ENCODE measurements at places on chromosomes 4 and X.

GRCh38 chrX:71919431-71919830 lies 8.8 kb downstream of the NHSL2 start:
- no peak for DNase-seq

DNA sequence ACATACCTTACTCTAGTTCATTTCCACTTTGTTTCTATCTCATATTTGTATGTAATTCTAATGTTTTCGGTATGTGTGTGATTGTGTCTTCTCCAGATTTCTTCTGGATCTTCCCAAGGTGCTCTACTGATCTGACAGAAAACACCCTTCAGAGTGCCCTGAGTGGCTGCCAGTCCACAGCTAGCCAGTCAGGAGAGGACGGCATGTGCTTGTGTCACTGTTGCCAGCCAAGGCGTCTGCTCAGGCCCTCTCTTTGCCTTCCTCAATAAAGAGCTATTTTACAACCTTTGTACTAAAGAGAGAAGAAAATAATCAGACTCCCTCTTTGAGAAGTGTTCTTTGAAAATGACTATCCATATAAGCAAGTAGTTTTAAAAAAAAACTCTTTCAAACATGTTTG lies 29.0 kb downstream of the CD99L2 start:
- DNase-seq = no peak

DNA sequence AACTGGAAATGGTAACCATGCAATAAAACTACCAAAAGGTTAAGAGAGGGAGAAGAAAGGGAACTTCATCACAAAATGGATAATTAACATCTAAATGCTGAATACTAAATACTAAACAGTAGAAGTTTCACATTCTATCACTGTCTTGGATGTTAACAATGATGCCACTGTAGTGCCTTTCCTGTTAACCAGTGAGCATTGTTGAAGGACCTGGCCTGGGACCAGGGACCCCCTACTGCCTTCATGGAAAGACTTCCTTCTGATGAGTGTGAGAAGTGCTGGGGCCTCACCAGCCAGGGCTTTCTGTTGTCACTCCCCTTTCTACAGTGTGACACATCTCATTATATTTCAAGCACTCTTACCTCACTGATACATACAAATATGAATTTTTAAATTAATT lies 739.3 kb upstream of the FTHL17 start:
- no peak for DNase-seq

- DNase-seq = no peak
Observed at GRCh38 chr4:16075975-16076757, 7.7 kb downstream of the PROM1 start.

GRCh38 chr4:20391198-20391597 lies 139.5 kb downstream of the SLIT2 start:
- DNase-seq = no peak

DNA sequence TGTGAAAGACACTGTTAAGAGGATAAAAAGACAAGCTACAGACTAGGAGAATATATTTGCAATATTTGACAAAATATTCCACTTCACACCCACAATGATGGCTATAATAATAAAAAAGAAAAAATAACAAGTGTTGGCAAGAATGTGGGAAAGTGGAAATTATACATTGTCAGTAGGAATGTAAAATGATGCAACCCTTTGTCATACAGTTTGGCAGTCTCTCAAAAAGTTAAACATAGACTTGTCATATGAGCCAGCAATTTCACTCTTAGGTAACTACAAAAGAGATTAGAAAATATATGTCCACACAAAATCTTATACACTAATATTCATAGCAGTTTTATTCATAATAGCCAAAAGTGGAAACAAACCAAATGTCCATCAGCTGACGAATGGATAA lies 5.2 kb upstream of the RADX start:
- no peak for DNase-seq

- DNase-seq = no peak
Observed at GRCh38 chr4:18914182-18914581, 892.6 kb upstream of the LCORL start.

DNA sequence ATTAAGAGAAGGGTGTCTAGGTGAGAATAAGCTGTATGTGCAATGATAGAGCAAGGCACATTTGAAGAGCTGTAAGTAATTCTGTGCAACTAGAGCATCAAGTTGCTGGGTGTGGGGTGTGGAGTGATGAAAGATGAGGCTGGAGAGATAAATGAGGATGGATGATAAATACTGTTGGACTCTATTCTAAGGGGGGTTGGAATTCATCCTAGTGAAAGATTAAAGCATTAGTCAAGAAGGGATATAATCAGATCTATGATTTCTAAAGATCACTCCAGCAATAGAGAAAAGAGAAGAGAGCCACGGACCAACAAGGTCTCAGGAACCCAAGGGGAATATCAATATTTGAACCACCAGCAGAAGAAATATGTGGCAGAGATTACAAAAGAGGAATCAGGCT lies 415.0 kb upstream of the RPS6KA3 start:
- no peak for DNase-seq

- DNase-seq = no peak
Observed at GRCh38 chrX:40097141-40097503, 636 bp downstream of the BCOR start.

- no peak for DNase-seq
Observed at GRCh38 chrX:53481093-53481492, 46.9 kb upstream of the HSD17B10 start.

GRCh38 chrX:119809185-119809666 lies 17.8 kb upstream of the RPL39 start:
- no peak for DNase-seq

GRCh38 chr4:140078366-140078765 lies 75.6 kb downstream of the MAML3 start:
- no peak for DNase-seq

DNA sequence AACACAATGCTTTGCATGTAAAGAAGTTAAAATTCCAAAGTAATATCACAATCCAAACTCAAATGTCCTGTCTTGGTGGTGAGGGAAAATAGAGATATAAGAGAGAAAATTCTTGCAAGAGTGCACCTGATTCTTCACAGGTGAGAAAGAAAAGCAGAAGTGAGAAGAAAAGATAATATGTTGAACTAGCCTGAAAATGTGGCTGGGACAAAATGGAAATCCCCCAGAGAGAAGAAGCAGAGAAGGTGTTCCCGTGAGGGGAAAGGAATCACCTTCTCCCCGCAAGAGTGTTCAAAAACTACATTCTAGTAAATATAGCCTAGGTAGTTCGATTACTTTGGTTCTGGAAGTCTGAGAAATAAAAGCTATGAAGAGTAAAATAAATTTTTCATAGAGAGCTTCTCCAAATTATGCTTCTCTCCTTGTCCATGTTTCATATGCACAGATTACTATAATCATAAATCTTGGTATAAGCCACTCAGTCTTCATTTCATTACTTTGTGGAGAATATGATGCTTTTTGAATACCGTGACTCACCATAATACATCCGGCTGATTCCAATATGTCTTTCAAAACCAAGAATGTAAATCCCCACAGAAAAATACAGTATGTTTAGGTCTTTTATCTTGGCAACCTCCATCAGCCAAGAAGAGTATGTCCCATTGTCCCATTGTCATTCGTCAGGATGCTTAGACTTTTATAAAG lies 63.1 kb downstream of the COX18 start:
- DNase-seq = no peak

DNA sequence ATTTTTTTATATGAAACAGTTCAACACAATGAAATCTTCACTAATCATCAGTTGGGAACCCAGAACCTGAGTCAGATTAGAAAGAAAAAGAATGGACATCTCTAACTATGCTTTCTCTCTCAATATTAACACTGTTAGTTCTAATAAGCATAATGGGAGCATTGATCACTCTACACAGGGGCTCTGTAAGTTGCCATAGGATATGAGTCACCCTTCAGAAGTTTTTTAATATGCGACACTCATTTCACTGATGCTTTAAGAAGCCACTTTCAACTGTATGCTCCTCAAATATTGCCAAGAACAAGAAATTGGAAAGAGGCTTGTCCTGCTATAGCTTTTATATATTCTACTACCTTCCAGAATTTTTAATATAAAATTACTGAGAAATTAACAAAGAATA lies 187.0 kb downstream of the AASDH start:
- DNase-seq = no peak

DNA sequence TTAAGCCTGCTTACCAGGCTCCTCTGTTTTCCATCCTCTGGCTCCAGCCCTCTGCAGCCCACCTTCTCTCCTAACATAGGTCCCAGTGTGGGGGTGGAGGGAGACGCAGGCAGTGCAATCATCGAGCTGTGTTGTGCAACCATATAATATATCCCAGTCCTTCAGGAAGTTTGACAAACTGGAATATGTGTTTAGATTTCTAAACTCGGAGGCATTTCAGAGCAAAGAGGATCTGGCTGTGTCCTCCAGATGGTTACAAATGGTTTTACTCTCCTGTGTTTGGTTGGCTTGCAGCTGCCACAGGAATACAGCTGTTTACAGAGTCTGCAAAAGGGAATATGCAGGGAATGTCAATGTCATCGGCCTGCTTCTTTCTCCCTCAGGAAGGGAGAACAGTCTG lies 195.3 kb upstream of the LNX1 start:
- no peak for DNase-seq

DNA sequence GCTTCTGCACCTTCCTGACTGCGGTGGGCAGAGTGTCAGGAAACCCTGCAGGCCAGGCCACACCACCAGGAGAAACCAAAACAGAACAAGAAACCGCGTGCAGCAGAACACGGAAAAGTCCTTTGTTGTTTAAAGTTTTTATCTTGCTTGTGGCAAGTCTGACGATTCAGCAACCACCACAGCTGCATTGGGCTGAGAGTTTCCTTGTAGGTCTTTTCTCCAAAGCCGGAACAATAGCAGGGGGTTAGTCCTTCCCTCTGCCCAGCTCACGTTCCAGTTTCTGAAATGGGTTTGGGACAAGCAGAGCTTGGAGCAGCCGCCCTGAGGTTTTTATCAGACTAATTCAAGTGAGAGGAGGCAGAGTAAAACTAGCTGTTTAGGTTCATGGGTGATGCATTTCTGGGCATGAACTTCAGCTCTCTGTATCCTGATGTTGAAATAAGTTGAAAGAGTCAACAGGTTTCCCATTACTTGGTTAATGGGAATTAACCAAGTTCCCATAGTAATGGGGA lies 216.9 kb downstream of the PTTG2 start:
- no peak for DNase-seq

GRCh38 chr4:26441102-26441501 lies 49.2 kb downstream of the CCKAR start:
- no peak for DNase-seq

GRCh38 chrX:121052122-121052521 lies 4.7 kb downstream of the GLUD2 start:
- DNase-seq = no peak

DNA sequence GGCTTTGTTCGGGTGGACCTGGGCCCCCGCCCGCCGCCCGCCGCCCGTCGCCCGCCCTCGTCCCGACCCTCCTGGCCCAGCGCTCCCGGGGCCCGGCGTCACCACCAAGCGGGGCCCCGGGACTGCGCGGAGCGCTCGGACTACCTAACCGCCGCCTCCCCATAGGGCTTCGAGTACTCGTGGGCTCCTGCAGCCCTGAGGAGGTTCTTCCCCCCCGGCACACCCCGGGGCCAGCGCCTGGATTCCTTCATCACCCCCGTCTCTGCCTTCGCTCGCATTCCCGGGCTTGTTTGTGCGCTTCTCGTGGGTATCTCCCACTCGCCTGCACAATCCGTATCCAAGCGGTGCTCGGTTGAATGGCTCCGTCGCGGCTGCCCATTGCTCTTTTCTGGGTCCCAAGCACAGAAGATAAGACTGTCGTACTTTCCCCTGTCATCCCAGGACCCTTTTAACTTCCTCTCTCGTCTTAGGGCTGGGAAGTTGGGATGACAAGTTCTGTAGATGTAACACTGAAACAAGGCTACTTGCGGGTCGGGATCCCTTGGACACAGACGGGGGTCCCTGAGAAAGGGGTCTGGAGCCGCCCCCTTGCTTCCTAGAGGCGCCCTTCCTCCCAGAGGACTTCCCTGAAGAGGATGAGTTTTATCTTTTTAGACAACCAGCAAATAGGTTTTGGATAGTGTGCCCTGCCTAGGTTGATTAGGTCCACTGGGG lies 565 bp downstream of the MOB1B start:
- DNase-seq = no peak

GRCh38 chrX:111728096-111728495 lies 47.1 kb downstream of the ALG13 start:
- no peak for DNase-seq
